ENCODE measurements at places on chromosomes 12 and 14.

DNA sequence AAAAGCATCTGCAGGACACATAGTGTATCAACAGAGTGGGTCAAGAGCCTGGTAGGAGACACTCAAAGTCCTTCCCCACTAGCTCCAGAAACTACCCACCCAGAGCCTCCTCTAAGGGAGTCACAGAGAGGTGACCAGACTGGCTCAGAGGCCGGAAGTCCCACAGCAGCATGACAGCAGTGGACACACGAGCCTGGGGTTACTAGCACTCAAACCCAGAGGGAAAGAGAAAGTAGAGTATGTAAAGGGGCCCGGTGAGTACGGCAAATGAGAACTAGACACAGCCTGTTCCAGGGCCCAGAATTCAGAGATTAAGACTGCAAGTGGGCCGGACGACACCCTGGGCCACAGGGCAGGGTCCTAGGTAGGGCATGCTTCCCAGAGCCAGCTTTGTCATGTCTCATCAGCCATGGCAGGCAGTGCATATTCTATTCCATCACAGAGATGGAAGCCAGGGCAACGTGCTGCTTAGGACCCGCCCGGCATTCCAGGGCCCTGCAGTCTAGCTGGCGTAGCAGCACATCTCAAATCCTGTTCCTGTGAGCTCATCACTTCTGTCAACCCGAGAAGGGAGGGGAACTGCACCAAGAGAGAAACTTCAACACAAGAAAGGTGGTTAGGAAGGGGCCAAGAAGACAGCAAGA lies 4.2 kb downstream of the IFFO1 start:
- no peak for DNase-seq

DNA sequence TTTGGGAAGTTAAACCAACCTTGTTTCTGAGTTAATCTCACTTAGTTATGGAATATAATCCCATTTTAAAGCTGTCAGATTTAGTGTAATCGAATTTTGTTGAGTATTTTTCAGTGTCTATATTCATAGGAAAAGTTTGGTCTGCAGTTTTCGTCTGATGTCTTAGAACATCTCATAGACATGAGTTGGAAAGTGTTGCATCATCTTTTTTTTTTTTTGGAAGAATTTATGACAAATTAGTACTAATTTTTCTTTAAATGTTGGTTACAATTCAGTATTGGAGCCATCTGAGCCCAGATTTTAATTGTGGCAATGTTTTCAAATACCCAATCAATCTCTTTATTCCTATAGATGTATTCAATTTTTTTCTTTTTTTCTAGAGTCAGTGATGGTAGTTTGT lies 27.9 kb downstream of the C12orf50 start:
- DNase-seq, result no peak

- DNase-seq, result no peak
These were observed 103.5 kb downstream of the FOXG1 start for GRCh38 chr14:28870033-28870564.

DNA sequence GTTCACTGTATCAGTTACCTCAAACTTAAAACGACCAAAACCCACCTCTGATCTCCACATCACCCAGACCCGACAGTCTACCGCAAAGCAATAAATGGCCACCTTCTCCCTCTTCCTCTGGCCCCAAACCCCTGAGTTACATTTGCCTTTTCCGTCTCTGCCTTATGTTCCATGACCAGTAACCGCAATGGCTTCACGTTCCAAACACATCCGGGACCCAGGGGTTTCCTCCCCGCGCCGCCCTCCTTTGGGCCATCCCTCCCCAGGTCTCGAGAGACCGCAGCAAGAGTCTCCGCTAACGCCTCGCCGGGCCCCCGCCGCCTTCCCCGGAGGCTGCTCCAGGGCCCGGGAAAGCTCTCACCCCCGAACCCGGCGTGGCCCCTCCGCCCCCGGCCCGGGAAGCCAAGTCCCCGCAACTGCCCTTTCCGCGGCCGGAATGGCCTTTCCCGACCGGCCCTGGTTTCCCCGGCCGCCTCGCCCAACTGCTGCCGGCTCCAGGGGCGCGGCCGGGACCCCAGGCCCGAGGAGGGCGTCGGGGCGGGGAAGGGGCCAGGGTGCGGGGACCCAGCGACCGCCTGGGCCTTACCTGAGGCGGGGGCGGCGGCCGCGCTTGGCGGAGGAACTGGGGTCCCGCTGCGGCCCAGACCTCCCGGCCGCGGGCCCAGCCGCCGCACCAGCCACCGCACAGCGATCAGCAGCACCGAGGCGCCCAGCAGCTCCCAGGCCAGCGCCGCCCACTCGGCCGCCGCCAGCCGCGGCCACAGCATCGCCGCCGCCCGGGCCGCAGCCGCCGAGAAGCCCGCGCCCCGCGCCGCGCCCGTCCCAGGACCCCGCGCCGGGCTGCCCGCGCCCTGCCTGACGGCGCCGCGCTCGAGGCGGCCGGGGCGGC lies at the start of gene ANKLE2:
Gene ANKLE2, minus strand, starts transcription at position 801 of the 889 bp plus-strand sequence. Its CDS starts 34 bp downstream, at position 767.
- DNase-seq, result peak; percentile 40

DNA sequence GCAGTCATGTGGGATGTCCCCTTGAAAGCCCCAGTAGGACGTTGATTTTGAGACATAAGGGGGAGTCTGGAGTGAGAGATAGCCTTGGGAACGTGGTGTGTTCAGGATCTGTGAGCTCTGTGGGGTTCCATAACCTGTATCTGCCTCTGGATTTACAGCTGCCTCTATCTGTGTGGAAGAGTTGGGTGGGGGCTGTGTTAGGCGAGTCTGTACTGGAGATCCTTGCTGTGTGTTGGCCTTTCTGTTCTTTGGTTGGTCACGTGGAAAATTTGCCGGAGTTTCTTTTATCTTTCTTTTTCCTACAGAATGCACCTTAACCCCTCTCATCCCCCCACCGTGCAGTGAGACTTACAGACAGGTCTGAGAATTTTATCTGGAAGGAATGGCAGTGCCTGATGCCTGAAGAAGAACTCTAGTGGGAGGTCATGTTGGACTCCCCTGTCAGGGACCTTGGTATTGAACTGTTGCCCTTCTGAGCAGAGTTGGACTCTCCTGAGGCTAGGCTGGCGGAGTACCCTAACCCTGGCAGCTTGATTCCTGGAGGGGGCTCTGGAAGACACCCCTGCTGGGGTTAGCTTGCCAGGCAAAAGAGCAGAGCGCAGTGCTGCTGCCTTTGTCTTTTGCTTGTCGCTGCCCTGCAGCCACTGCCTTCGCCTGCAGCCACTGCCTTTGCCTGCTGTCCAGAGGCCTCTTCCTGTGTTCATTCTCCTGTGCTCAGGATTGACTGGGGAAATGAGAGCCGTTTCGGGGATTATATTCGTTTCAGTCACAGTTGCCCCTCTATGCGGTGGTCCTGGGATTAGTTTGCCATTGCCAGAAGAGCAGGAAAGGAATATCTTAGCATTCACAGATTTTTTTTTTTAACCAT lies 34.1 kb downstream of the ZNF664 start:
- no peak for DNase-seq

GRCh38 chr14:75860561-75861160 lies 121.1 kb downstream of the TGFB3 start:
- DNase-seq, result no peak

- DNase-seq, result no peak
These were observed 191.7 kb downstream of the DAD1 start for GRCh38 chr14:22397221-22397737.

GRCh38 chr12:16560273-16560672 lies 45.7 kb downstream of the LMO3 start:
- no peak for DNase-seq

- no peak for DNase-seq
These were observed 179.3 kb upstream of the TMEM260 start for GRCh38 chr14:56400109-56400825.

DNA sequence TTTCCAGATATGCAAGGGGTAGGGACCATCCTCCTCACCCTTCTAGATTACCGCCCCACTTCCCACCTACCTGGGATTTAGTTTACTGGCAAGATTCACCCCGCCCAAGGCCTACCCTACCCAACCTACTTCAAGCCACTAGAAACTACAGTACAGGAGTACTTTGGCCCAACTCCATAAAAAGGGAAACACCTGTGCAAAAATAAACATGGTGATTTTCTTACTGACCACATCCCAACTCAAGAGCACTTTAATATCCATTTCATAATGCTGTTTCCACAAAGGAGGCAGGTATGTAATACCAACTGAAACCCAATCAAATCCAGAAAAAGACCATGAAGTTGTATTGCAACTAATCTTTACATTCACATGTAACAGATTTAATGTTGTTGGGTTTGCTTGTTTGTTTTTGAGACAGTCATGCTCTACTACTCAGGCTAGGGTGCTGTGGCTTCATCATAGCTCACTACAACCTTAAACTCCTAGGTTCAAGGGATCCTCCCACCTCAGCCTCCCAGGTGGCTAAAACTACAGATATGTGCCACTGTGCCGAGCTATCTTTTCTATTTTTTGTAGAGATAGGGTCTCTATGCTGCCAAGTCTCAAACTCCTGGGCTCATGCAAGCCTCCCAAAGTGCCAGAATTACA lies 41.7 kb upstream of the RAP1B start:
- DNase-seq, result no peak

DNA sequence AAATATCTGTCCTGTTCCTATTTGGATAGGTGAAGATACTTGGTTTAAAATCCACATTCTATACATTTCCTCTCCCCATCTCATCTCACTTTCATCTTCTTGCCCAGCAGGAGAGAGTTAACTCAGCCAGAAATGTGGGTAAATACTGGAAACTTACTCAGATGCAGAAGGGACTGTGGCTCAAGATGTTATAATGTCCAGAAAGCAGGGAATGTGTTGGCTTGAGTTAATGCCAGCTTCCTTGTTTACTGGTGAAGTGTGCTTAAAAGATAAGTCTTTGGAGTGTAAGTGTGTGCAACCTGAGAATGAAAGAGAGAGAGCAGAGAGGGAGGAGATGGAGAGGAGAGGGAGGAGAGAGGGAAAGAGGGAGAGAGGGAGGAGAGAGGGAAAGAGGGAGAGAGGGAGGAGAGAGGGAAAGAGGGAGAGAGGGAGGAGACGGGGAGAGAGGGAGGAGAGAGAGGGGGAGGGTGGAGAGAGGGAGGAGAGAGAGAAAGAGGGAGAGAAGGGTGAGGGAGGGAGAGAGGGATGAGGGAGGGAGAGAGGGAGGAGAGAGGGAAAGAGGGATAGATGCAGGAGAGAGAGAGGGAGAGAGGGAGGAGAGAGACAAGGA lies 22.0 kb upstream of the SNRPF start:
- DNase-seq, result no peak

DNA sequence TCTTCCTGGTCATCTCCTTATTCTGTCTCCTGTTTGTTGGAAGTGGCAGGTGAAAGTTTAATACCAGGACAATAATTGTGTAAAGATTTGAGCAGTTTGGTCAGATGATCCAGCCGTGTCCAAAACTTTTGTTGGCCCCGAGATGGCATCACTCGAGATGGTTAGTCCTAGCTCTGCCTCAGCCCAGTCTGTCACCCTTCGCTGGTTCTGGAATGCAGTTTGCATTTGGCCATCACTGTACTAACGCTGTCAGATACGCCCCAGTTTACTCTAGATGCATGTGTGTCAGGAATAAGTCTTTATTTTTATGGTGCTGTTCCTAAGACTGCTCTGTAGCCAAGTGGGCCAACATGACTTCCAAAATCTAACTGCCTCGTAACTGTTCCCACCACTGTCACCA lies 79.6 kb downstream of the MOK start:
- DNase-seq, result no peak

DNA sequence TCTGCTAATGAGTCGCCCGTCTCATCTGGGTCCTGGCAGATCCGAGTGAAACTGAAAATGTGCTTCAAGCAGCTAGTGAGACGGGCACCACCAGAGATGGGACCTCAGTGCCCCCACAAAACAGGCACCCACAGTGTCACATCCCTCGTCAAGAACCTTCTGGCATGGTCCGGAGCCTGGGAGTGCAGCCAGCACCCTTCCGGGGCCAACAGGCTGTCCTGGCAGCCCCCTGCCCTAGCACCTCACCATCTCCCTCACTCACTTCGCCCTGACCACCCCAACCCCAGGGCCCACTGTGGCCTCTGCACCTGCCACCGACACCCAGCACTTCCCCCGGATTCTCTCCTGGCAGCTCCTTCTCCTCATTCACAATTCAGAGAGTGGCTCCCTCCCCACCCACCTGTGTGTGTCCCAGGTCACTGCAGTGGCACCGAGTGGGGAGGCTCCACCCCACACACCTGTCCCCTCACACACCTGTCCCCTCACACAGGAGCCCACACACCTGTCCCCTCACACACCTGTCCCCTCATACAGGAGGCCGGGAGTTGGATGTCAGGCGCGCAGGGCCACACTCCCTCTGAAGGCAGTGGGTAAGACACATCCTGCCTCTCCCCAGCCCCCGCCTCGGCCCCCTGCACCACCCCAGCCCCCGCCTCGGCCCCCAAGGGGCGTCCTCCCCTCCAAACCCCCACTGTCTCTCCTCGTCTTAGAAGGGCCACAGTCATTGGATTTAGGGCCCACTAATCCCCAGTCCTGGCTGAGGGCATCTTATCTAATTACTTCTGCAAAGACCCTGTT lies 7.9 kb downstream of the GALNT9 start:
- DNase-seq, result no peak
